ENCODE measurements at places on chromosomes 7 and 10.

- no peak for DNase-seq
These were observed 131.8 kb upstream of the UNC5B start for GRCh38 chr10:71080381-71081228.

- no peak for DNase-seq
These were observed 280.2 kb upstream of the CHRM2 start for GRCh38 chr7:136588216-136588615.

- DNase-seq: no peak
These were observed 12.8 kb downstream of the DNMBP start for GRCh38 chr10:99996671-99997648.

- no peak for DNase-seq
These were observed 13.2 kb upstream of the ENO4 start for GRCh38 chr10:116836083-116836482.

GRCh38 chr10:52280051-52280450, 34.0 kb upstream of the DKK1 start:
- no peak for DNase-seq

- DNase-seq: no peak
These were observed 5.8 kb upstream of the DHTKD1 start for GRCh38 chr10:12062754-12063482.
